ENCODE measurements at places on chromosomes 6 and 20. TPM values are rescaled to one million over a fixed set of nuclear protein-coding genes. Genes with fewer than 3 reads are reported as not detected.

The BPIFA1 gene
- polyA plus RNA-seq: not detected

The PLCB1 gene
- 6.2 TPM for polyA plus RNA-seq

The TNFAIP3 gene
- 2.1 TPM for polyA plus RNA-seq

DNA sequence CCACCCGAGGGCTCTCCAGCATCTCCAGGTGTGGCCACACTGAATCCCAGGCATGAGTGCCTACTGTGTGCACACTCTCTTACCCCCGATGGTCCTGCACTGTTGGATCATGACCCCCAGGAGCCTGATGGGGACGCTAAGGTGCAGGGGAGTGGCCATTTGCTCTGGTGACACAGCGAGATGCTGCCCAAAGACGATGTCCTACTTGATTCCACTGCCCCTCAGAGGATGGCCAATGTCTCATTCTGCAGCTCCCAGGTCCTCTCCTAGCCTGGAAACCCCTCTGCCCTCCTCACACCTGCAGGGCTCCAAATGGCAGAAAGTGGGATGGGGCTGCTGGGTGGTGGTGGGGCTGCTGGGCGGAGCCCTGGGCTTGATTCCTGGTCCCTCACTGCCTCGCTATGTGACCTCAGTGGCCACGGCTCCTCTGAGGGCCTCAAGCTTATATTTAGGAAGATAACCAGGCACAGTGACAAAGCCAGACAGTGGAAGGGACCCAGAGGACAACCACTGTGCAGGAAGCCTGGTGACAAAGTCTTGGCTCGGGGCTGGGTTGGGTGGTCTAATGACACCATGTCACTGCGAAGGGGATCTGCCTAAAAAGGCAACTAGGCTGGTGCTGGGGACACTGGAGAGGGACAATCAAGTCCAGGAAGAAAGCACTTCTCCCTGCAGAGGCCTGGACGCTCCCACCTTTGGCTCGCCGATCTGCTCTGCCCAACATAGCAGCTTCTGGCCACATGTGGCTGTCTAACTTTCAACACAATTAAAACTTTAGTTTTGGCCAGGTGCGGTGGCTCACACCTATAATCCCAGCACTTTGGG is 28.4 kb downstream of the TGM2 start:
- DNase-seq: no peak

DNA sequence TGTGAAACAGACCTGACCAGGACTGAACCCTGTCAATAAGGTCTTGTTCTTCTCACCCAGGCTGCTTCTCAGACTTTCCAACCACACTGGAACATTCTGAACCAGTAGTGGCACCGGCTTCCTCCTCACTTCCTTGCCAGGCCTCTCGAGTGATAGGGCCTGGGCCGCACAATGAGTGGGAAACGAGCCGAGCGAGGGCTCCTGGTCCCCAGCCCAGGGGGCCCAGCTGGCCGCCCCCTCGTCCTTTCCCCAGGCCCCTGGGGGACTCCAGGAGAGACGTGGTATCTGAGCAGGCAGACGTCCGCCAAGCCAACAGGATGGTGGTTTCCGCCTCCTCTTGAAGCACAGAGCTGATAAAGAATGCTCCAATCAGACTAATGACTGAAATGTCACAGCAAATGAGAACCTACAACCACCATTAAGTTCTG is 117.9 kb downstream of the GMDS start:
- DNase-seq: no peak

DNA sequence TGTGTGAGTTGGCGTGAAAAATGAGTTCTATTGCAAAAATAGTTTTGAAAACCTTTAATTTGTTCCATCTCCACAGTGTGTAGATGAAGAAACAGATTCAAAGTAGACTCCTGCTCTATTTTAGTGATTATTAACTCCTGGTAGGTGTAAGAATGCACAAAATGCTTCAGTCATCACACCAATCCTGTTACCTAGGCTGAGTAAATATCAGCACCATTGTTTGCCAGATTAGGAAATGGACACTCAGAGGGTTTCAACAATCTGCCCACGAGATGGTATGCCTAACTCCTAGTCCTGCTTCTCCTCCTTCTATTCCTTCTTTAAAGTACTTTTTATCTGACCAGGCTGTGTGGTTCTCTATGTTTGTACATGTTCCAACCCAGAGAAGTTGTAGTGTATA is 108.9 kb upstream of the AHI1 start:
- no peak for DNase-seq

DNA sequence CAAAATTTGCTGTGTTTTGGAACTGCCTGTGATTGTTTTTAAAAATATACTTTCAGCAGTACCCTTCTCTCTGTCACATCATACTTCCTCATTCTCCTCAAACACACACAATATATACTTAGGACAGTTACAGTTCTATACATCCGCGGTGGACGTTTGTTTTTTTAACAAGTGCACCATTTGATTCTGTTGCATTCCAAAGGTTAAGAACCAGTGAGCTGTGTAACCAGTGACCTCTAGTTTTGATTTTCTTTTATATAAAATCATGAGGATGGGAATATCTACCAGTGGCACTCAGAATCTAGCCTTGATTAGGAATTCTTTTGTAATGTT is 152.8 kb downstream of the CARMIL1 start:
- no peak for DNase-seq
